ENCODE measurements at places on chromosomes 5 and 9. TPM values are rescaled to one million over a fixed set of nuclear protein-coding genes. Genes with fewer than 3 reads are reported as not detected.

Gene ADCY2
- total RNA-seq, result not detected

DNA sequence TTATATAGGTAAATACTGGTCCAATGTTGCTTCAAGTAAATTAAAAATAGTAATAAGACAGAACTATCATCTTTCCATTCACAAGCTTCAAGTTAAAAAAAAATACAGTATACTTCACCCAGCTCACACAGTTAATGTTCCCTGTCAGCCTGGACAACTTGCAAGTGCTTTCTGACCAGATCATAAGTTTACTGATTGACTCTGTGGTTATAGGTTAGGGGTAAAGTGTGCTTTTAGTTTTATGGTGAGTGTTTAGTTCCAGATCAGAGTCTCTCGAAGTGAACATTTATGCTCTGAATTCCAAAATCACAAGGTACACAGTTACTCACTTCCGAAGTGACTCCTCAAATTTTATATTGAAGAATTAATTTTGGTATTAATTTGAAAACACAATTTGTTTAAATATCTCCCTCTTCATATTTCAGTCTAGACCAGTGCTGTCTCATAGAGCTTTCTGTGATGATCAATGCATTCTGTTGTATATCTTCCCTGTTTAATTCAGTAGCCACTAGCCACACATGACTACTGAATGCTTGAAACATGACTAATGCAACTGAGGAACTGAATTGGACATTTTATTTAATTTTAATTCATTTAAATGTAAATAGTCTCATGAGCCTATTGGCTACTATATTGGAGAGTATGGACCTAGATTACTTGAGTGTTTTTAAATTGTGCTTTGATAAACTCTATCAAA lies 90.7 kb downstream of the MEF2C start:
- peaks cover 12% of the 10 kb centered on the region for H3K27me3 ChIP-seq
- no peak overlapping the region for H3K4me3 ChIP-seq
- no peak for DNase-seq
- no peak overlapping the region for H3K27ac ChIP-seq

- H3K4me3 ChIP-seq, result peak overlapping the region; percentile 91
- peak overlapping the region; percentile 98 for H3K27ac ChIP-seq
- peak; percentile 9 for DNase-seq
Measured at GRCh38 chr5:160009591-160009989, 651 bp downstream of the TTC1 start.

GRCh38 chr9:8651070-8651845 lies 851.7 kb upstream of the DMAC1 start:
- DNase-seq, result no peak
- no peak overlapping the region for H3K4me3 ChIP-seq
- H3K4me1 ChIP-seq, result no peaks in the 10 kb centered on the region
- no peak overlapping the region for H3K27ac ChIP-seq
- no peaks in the 10 kb centered on the region for H3K36me3 ChIP-seq
- H3K27me3 ChIP-seq, result no peaks in the 10 kb centered on the region

DNA sequence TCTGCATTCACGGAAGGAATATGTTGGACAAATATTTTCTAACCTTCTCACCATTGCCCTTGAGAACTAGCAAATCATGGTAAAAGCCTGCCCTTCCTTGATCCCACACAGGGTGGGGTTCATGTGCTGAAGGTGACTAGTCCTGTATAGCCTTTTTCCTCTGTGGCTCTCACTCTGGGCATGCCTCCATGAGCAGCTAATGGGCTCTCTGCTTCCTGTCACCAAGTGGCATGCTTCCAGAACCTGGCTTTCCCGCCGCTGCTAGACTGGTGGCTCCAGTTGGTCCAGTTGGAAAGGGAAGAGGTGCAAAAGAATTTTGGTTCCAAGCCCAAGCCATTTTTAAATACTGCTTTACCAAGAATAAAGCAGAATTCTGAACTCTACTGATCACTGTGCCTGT lies 35.5 kb downstream of the FBXO10 start:
- H3K36me3 ChIP-seq, result no peaks in the 10 kb centered on the region
- DNase-seq, result no peak
- no peak overlapping the region for H3K4me3 ChIP-seq
- H3K4me1 ChIP-seq, result no peaks in the 10 kb centered on the region
- H3K27ac ChIP-seq, result no peak overlapping the region

- no peak overlapping the region for H3K27ac ChIP-seq
- DNase-seq, result no peak
- no peak overlapping the region for H3K4me3 ChIP-seq
- H3K4me1 ChIP-seq, result no peaks in the 10 kb centered on the region
Measured at GRCh38 chr9:70868661-70869652, 252.5 kb downstream of the TRPM3 start.

GRCh38 chr9:503326-503725 lies 288.7 kb downstream of the DOCK8 start:
- H3K36me3 ChIP-seq, result no peaks in the 10 kb centered on the region
- H3K27me3 ChIP-seq, result peaks cover 48% of the 10 kb centered on the region
- H3K27ac ChIP-seq, result no peak overlapping the region
- DNase-seq, result no peak

- no peaks in the 10 kb centered on the region for H3K4me1 ChIP-seq
- no peak overlapping the region for H3K4me3 ChIP-seq
- no peaks in the 10 kb centered on the region for H3K36me3 ChIP-seq
- no peak for DNase-seq
Measured at GRCh38 chr9:11457825-11458790, 845.3 kb upstream of the PTPRD start.
